Islet precursor cell (in vitro differentiated cells): ENCODE measurements at places on chromosomes 5 and 9.

DNA sequence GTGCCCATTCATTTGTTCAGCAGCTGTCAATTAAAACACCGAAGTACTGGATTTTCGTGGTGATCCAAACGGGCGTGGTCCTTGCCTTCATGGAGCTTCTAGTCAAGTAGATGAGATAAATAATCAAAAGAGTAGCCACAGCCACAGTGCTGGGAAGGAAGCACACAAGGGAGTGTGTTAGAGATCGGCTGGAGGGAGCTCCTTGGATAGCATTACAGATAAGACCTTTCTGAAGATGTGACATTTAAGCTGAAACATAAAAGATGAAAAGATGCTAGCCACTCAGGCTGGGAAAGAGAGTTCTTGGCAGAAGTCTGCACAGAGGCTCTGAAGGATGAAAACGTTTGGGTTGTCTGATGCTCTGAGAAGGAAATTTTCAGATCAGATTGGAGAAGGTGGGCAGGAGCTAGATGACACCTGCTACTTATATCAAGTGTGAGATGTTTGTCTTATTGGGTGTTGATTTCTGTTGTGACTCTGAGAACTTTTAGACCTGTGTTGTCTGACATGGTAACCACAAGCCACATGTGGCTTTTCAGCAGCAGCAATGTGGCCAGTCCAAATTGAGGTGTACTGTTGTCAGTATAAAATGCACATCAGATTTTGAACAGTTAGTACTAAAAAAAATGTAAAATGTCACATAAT, 123.9 kb downstream of the TLE4 start:
- no peak for DNase-seq

DNA sequence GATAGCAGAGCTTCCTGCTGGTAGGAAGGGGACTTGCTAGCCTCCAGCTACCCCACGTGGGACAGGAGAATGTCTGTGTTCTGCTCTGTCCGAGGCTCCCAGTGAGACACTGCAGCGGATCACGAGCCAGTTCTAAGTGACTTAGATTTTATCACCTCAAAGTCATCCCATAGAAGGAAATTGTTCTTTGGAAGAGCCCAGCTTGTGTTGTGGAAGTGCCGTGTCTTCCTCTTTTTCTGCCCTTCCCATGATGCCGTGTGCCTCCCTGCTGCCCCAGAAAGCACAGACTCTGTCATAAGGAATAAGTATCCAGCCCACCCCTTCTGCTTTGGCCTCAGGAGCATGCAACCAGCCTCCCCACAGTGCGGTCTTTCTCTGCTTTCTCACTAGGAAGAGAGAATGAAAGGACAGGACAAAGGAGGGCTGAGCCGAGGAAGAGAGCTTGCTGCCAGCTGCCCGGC, 35.6 kb downstream of the RUFY1 start:
- DNase-seq, result no peak

GRCh38 chr9:88011005-88011766, 36.9 kb upstream of the CDK20 start:
- no peak for DNase-seq

DNA sequence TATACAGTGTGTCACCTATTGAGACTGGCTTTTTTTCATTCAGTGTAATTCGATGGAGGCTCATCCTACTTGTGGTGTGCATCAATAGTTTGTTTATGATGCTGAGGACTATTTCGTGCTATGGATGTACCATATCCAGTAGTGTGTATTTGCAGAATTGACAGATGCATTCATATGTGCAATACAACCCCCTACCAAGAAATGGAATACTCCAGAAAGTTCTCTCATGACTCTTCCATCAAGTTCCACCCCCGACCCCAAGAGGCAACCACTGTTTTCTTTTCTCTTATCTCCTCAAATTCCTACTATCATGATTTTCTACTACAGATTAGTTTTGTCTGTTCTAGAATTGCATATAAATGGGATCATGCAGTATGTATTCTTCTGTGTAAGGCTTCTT, 21.9 kb downstream of the FBXO10 start:
- DNase-seq, result no peak

DNA sequence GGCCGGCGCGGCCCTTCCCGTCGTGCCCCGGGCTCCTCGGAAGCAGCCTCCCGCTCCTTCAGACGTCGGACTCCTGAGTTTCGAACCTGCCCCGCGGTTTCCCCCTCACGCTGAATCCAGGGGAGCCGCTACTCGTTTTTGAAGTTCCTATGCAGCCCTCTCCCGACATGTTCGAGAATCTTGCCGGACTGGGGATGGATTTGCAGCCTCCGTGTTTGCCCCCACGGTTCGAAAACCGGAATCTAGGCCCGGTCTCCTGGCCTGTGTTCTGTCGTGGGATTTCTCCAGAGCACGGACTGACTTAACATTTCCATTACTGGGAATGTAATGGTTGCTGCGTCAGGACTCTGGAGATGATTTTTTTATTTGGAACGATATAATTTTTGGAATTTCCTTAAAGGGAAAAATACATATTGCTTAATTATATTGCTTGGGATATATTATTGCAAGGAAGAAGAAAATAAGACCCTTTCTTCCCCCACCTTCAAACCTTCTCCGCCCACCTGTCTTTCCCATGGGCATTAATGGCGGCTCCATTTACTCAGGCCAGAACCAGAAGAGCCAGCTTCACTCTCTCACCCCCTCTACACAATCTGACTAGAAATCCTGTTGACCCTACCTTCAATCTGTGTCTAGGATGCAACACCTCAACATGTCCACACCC, 8.5 kb upstream of the MGAT1 start:
- DNase-seq, result no peak

DNA sequence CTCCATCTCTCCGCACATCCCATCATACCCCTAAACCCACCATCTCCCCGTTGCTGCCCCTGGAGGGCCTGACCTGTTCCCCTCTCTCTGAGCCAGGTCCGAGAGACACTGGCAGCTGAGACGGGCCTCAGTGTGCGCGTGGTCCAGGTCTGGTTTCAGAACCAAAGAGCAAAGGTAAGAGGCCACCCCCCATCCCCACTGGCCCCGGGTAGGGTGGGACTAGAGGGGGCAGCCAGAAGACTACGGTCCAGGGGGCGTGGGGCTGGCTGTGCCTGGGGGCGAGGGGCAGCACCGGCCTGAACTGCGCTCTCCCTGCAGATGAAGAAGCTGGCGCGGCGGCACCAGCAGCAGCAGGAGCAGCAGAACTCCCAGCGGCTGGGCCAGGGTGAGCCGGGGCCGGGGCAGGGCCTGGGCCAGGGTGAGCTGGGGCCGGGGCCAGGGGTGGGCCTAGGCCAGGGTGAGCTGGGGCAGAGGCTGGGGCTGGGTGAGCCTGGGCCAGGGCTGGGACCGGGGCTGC, 79.8 kb downstream of the LMX1B start:
- peak; percentile 41 for DNase-seq

GRCh38 chr5:61329550-61330128, 2.4 kb upstream of the ZSWIM6 start:
- DNase-seq, result no peak
